Naive thymus-derived CD8-positive, alpha-beta T cell (primary cell): ENCODE measurements at places on chromosomes 2 and 18. TPM values are rescaled to one million over a fixed set of nuclear protein-coding genes. Genes with fewer than 3 reads are reported as not detected.
A peak's percentile ranks its signal among the peaks of the same experiment; 100 is the strongest.

DNA sequence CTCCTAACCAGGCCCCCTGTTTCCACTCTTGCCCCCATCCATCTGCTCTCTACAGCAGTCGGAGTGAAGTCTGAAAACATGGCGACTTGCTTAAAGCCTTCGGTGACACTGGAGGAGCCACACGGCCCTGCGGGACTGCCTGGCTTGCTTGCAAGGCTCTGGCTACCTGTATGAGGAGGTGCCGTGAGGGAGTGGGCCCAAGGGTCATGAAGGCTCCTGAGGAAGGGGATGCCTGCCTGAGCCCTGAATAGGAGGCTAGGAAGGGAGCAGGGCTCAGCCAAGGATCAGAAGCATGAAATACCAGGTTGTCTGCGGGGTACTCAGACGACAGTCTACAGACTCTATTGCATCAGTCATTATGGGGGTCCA, 75.4 kb downstream of the EMX1 start:
- H3K4me3 ChIP-seq = no peak overlapping the region
- no peak for DNase-seq
- no peaks in the 10 kb centered on the region for H3K27me3 ChIP-seq

DNA sequence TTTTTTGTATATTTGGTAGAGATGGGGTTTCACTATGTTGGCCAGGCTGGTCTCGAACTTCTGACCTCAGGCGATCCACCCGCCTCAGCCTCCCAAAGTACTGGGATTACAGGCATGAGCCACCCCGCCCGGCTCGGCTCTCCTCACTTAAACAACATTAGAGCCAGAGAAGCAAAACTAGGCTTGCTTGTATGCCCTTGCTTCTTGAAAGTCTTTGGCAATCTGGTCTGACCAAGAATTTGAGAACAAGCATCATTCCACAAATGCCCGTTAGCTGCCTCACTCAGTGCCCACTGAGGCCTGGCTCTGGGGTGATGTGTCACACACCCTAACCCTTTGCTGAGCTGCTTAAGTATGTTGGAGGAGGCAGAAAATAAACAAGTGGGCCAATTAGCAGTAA, 33.5 kb downstream of the SOWAHC start:
- DNase-seq = no peak
- H3K27ac ChIP-seq = no peak overlapping the region
- no peak overlapping the region for H3K4me3 ChIP-seq
- H3K36me3 ChIP-seq = no peaks in the 10 kb centered on the region
- peaks cover 29% of the 10 kb centered on the region for H3K27me3 ChIP-seq
- no peaks in the 10 kb centered on the region for H3K4me1 ChIP-seq

DNA sequence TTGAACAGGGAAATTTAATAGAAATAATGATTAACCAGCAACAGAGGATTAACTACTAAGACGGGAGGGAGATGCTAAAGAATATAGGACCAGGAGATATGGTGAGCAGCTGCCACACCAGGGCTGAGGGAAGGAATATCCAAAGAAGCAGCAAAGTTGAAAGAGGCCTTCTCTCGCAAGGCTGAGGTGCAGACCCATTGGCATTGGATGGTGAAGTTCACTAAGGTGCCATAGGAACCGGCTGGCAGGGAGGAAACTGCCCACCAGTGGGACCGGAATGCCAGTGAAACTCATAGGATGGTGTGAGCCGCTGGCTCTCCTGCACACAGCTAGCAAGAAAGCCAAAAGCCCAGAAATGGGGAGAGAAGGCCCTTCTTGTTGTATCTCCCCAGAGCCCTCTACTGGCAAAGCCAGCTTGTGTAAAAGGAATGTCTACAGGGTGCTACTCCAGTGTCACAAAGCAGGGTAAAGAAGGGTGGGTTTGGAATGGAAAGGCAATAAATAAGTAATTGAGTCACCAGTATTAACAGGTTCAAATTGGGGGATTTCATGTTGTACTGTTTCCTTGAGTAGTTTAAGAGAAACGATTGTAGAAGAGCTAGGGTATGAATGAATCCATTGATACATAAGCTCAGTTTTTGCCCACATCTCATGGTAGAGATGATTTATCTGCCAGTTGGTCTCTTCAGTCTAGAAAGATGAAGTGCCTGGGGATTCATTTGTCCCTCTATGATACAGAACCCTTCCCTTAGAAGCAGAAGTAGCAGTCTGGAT, 36.0 kb downstream of the FARP2 start:
- DNase-seq = no peak
- no peaks in the 10 kb centered on the region for H3K27me3 ChIP-seq
- H3K4me1 ChIP-seq = peaks cover 22% of the 10 kb centered on the region
- no peak overlapping the region for H3K4me3 ChIP-seq

DNA sequence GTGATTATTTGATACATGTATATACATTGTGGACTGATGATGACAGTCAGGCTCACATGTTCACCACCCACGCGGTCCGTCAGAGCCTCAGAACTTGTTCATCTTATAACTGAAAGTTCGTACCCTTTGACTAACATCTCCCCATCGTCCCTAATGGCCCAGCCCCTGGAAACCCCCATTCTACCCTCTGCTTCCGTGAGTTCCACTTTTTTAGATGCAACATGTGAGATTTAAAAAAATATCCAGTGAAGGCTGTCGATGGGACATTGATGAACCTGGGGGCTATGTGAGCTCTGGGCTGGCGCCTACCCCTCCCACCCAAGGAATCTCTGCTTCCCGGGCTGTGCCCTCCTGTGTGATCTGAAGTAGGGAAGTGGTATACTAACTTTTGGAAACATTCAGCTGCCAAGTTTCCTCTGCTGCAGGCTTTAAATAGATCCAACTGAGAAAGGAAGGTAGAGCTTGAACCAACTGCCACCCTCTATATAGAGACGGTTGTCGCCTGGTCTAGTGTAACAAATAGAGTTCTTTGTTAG, 163.8 kb downstream of the FAM210A start:
- H3K27me3 ChIP-seq = no peaks in the 10 kb centered on the region
- DNase-seq = peak; percentile 28
- H3K27ac ChIP-seq = no peak overlapping the region
- no peaks in the 10 kb centered on the region for H3K36me3 ChIP-seq
- H3K4me3 ChIP-seq = peak overlapping the region; percentile 8
- peaks cover 24% of the 10 kb centered on the region for H3K4me1 ChIP-seq

- H3K27ac ChIP-seq = no peak overlapping the region
- H3K27me3 ChIP-seq = no peaks in the 10 kb centered on the region
- H3K36me3 ChIP-seq = no peaks in the 10 kb centered on the region
- H3K4me1 ChIP-seq = no peaks in the 10 kb centered on the region
- DNase-seq = no peak
Observed at GRCh38 chr18:26721854-26722564, 143.5 kb downstream of the AQP4 start.

NYAP2 gene
- not detected for polyA plus RNA-seq

- H3K27me3 ChIP-seq = peaks cover 82% of the 10 kb centered on the region
- H3K4me3 ChIP-seq = no peak overlapping the region
- peaks cover 31% of the 10 kb centered on the region for H3K4me1 ChIP-seq
- no peak overlapping the region for H3K27ac ChIP-seq
Observed at GRCh38 chr18:49563701-49564517, 2.1 kb downstream of the LIPG start.
